Motor neuron (in vitro differentiated cells): ENCODE measurements at places on chromosomes 12 and 14.

DNA sequence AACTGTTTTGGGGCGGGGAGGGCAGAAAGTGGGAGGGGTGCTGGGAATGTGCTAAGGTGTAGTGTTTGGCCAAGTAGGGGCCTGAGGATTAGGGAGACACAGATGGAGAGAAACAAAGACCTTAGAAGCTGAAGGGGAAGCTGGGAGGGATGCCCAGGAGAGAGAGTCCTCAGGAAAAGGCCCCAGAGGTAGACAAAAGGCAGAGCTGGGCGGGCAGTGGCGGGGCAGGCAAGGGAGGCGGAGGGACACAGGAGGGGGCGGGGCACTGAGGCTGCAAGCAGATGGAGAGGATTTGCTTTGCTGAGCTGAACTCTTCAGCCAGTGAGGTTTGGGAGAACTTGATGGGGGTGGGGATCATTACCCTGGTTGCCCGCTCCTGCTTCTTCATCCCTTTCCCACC lies 2.8 kb downstream of the PTMS start:
- ATAC-seq = no peak

DNA sequence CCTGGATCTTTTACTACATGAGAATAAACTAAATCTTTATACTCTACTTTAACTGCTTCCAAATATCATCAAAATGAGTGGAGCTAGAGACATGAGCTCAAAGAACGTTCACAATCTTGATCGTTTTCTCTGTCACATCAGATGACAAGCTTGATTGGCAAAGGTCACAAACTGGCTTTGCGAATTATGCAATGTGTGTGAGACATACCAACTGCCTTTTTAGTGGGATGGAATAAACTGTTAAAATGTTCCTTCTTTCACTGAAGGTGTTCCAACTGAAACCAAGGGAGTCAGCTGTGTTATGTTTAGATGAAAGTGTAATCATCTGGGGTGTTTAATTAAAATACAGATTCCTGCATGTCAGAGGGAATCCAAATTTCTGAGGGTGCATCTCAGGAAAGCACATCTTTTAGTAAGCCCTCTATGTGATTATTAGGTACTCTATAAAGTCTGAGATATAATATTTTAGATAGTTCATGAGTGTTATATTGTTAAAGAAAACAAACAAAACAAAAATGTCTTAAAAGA lies 21.9 kb downstream of the KITLG start:
- no peak for ATAC-seq

DNA sequence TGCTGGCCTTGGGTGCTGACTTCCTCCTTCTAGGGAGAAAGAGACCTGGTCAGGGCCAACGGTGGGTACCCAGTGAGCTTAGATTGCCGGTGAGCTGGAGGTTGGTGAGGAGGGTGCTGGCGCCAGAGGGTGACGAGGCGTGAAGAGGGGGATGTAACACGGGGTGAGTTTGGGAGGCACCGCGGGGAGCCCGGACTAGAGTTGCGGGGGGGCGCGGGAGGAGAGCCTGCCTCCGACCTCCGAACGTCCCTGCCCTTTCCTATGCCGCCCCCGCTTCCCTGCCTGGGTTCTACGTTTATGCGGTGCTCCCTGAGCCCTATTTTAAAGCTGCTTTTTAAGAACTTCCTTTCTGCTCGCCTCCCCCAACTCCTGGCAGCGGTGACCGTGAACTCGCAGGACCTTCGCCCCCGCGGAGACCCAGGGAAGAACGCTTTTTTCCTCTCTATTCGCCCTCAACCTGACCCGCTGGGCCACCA lies 18.6 kb downstream of the OR6S1 start:
- no peak for ATAC-seq

DNA sequence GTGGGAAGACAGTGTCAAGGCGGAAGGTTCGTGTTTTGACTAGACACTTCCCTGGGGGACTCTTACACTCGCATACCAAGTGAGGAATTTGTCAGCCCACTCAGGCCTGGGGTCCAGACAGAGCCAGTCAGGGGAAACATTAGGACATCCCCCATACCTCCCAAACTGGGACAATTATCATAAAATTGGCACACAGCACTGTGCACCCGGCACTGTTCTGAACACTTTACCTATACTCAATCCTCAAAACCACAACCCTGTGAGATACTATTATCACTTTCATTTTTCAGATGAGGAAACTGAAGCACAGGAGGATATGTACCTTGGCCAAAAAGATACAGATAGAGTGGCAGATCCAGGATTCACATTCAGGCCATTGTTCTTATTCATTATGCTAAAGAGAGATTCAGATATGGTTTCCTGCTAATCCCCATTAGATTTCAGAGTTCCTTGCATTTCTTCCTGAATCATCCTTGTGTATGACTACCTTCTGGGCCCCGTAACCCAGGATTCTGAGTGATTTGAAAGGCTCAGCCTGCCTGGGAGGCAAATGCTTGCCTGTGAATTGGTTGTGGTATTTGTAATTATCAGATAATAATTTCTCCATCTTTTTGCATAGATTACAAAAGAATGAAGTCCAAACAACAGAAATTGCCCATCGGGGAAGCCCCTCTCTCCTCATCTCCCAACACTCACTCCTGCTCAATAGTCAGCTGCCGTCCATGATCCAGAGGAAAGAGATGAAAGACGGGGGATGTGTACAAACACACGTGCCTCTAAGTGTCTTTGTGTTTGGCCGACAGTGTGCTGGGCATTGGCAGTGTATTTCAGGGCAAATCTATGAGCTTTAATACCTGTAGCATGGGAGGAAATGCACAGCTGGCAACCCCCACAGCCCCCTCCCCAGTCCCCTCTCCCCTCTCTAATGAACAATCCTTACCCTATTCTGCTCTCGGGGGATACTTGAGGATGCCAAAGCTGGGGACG lies 4.6 kb downstream of the TAC3 start:
- ATAC-seq = no peak

GRCh38 chr14:64992328-64992885 lies 5.7 kb downstream of the FNTB start:
- no peak for ATAC-seq

DNA sequence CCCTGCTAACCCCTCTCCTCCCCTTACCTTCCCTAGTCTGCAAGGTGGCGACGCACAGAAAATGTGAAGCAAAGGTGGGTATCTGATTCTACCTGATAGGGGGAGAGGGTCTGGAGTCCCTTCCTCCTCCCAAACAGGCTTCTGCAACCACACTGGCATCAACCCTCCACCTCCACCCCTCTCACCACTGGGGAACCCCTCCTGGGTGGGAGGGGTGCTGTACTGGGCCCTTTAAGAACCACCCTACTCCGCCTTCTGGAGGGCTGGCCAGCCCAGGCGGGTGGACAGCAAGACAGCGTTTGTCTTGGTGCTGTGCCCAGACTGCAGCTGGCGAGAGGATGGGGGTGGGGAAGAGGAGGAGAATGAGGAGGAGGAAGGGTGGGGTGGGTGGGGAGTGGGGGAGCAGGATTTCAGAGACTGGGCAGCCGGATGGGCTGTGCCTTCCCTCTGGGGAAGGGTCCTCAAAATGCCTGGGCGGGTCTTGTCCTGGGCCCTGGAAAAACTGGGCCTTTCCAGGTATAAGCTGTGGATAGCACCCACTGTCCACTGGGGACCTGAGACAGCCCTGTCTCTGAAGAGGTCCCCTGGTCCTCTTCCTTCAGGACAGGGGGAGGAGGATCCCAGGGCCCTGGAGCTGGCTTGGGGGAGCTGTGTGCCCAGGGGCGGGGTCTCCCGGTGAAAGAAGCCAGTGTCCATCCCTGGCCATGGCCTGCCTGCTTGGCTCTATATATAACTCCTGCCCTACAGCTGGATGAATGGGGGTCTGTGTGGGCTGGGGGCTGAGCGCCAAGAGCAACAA lies 2.8 kb downstream of the TNS2 start:
- no peak for ATAC-seq

GRCh38 chr14:54440037-54440436 lies 1.1 kb downstream of the CNIH1 start:
- ATAC-seq = no peak

DNA sequence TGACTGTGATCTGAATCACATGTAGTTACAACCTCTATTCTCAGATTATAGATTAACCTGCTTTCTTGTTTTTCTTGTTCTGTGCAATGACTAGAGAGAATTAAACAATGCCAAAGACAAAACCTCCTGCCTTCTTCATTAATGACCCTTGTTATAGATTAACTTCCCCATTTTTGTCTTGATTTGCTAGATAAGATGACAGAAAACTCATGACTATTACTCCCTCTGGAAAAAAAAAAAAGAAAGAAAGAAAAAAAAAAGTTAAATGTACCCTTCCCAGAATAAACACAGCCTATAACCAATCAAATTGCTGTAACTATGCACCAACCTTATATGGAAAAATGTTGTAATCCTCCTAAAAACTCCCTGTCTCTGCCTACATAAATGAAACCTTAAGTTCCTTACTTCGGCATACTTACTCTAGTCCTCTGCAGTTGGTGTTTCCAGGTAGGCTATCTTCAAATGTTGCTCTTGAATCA lies 41.1 kb upstream of the PCED1B start:
- ATAC-seq = no peak

DNA sequence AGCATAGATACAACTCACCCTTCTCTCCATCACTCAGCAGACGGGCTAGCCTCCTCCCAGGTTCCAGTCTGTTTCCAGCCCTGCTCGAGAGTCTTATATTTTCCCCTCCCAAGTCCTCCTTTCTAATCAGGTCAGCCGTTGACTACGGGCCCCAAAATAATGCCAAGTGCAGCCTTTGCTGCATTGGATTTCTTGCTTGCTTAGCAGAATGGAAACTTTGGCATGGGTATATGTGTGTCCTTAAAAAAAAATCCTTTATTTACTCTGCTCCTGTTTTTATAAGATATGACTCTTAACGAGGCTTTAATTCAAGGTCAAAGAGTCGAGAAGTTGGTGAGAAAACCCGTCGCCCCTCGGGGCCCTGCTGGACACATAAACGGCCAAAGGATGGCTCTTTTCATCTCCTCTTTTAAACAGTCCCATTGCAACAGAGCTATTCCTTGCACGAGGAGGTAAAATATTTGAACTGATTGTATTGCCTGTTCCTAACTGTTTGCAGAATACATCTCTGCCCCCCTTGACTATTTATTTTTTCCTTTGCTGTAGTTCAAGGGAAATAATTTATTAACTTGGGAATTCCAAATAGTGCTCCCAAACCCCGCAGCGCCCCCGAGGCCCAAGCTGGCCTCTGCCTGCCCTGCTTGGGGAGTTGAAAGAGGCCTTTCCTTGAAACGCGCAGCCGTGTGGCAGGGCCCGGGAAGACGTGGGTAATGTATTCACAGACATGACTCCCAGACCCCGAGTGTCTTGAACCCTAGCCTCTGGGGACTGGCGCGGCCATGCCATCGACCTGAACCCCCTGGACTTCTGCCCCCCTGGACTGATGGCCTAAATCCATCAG lies 156.5 kb upstream of the MYL2 start:
- no peak for ATAC-seq

GRCh38 chr14:94770251-94770749 lies 387 bp upstream of the GSC start:
- no peak for ATAC-seq

- ATAC-seq = no peak
These were observed 29.1 kb upstream of the ZNF641 start for GRCh38 chr12:48379794-48380193.

DNA sequence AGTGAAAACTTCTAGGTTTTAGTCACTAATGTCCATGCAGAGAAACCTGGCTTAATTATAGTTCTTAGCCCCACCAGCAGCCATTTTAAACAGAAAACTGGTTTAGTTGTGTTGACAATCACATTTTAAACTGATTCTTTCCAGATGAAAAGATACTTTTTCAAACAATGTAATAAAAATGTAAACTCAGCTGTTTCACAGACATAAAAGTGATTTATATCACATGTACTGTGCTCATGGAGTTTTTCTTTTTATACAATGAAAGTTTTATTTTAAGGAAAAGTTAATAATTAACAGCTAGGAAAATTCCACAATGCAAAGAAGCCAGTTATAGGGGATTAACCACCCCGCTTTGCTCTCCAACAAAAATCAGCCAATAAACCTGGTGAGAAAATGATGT lies 129.7 kb downstream of the PAX9 start:
- ATAC-seq = no peak

DNA sequence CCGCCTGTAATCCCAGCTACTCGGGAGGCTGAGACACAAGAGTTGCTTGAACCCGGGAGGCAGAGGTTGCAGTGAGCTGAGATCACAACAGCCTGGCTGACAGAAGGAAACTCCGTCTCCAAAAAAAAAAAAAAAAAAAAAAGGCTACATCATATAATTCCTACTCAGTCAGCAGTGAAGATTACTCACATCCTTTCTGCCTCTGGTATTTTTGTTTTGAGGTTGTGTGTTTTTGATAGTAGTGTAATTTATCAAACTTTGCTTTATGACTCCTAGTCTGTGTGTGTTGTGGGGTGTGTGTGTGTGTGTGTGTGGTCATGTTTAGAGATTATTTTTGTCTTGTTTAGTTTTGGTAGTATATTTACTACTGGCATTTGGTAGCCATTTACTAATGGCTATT lies 29.8 kb upstream of the DLGAP5 start:
- ATAC-seq = no peak

DNA sequence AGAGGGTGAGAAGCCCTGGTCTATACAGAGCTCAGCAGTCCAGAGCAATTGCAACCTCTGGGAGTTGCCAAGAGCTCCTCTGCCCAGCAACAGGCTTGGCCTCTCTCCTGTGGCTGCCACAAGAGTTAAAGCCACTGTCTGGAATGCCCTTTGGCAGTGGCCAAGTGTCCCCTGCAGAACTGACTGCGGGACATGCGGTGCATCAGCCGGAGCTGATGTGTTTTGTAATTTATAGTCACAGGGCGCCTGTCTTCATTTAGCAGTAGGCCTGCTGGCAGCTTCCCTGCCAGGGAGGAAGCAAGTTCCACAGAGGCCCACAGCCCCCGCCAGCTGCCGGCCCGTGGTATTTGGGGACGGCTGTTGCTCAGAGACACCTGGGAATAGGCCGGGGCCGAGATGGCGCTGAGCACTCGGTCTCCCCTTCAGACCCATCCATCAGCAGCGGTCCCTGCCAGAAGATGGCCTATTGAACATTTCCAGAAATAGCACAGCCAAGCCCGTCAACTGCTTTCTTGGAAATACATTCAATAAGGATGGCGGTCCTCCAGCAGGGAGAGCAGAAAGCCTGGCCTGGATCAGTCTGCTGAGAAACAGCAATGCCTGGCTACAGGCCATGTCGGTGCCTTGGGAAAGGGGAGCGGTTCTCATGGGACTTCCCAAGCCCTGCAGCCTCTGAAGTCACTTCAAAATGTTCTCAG lies 217.4 kb downstream of the CRADD start:
- ATAC-seq = peak; percentile 87

GRCh38 chr12:124380796-124381455 lies 86.0 kb downstream of the RFLNA start:
- ATAC-seq = no peak
